ENCODE measurements at places on chromosomes 12 and 14.

- no peak for DNase-seq
Measured at GRCh38 chr12:130799051-130799450, 40.0 kb downstream of the STX2 start.

- DNase-seq: no peak
Measured at GRCh38 chr12:3119192-3119755, 42.1 kb downstream of the TSPAN9 start.

- DNase-seq: no peak
Measured at GRCh38 chr12:72872238-72872887, 600.2 kb downstream of the TRHDE start.

DNA sequence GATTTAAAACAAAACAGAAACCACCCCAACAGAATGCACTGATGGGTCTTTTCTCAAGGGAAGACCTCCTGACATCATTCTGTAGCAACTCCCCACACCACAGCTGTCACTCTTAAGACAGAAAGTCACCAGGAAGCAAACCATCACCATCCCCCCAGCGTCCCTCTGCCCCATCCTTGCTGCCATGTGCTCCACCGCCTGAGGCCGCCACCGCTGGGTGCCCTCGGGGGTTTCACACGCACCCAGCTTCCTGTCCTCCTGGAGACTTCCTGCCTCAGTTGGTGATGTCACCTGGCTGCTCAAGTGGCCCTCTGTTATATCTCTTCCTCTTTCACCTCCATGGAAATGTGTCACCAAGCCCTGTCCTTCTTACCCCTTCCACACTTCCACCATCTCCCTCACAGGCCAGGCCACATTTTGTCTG lies 71.4 kb upstream of the GPR68 start:
- peak; percentile 68 for DNase-seq

DNA sequence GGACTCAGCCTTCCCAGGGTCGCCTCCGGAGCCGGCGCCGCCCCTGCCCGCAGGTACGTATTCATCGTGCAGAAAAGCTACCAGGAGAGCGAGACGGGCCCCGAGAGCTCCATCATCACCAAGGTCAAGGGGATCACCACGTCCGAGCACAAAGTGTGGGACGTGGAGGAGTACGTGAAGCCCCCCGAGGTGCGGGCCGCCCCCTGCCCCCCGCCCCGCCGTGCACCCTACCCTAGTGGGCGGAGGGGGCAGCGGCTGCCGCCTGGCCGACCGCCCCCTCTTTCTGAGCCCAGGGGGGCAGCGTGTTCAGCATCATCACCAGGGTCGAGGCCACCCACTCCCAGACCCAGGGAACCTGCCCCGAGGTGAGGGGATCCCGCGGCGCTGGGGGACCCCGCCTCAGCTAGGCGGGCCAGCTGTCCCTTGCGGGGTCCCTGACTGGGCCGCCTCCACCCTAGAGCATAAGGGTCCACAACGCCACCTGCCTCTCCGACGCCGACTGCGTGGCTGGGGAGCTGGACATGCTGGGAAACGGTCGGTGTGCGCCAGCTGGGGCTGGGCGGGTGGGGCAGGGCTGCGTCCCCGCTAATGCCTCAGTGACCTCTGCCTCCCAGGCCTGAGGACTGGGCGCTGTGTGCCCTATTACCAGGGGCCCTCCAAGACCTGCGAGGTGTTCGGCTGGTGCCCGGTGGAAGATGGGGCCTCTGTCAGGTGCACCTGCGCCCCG lies 973 bp downstream of the P2RX2 start:
- no peak for DNase-seq

DNA sequence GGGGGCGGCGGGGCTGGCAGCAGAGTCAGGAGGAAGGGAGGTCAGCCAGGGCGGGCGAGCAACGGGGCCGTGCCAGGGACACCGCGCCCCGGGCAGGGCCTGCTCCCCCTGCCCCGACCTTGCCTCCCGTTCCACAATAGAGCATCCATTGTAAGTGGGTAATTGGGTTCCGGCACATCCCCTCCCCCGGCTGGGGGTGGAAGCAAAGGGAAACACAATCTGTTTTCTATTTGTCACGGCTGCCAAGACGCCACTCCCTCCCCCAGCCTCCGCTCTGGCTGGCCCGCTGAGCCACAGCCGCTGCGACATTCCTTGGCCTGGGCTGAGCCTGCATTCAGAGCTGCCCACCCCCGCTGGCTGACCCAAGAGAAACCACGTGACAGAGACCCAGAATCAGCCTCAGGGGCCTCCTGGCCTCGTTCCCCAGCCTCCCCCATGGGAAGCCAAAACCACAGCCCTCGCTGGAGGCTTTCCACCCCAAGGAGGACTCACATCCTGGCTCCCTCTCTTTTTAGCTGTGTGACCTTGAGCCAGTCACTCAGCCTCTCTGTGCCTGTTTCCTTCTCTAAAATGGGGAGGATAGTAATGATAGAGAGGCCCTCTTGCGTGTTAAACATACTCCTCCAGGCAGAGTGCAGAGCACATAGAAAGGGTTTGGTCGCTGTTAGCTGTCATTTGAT lies 117.6 kb downstream of the SCARB1 start:
- DNase-seq: no peak

DNA sequence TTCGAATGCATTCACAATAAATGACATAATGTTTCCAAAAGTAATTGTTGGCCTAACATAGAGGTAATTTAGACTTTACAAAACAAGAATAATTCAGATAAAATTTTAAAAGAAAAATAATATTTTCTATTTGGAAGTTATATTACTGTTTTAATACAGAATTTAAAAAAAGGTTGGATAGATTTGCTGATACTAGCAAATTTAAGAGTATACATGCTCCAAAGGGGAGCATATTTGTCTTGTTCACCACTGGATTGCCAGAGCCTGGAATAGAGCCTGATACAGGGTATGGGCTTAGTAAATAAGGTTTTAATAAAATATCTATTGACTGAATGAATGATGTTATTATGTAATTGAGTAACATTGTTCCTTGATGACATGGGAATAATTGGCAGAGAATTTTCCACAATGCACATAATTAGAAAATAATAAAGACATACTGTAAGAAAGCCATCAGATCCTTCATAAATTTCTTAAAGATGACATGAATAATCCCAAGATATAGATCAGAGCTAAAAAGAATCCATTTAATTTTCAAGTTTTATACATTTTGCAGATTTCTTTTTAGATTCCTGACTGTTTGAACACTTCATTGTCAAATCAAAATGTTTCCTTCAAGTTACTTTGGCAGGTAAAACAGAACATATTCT lies 305.3 kb downstream of the SLC6A15 start:
- no peak for DNase-seq

GRCh38 chr12:26727482-26728204 lies 105.4 kb downstream of the ITPR2 start:
- no peak for DNase-seq

DNA sequence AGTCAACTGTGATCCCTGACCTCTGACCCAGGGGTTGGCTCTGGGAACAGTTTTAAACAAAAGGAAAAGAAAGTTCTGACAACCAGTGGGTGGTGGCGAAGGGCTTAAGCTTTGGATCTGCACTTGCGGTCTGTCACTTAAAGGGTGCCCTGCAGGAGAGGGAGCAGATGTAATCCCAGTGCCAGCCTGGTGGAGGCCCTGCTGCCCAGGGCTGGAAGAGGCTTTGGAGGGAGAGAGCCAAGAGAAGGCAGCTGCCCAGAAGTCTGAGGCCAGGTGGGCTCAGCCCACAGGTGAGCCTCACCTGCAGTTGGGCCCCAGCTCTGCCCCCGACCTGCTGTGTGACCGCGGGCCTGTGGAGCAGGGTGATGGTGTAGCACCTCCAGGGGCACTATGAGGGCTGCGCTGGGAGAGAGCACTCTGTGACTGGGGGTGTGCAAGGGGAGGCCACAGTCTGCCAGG lies 19.1 kb downstream of the SH2B3 start:
- DNase-seq: no peak

GRCh38 chr12:66196806-66197205 lies 7.8 kb downstream of the IRAK3 start:
- DNase-seq: no peak

DNA sequence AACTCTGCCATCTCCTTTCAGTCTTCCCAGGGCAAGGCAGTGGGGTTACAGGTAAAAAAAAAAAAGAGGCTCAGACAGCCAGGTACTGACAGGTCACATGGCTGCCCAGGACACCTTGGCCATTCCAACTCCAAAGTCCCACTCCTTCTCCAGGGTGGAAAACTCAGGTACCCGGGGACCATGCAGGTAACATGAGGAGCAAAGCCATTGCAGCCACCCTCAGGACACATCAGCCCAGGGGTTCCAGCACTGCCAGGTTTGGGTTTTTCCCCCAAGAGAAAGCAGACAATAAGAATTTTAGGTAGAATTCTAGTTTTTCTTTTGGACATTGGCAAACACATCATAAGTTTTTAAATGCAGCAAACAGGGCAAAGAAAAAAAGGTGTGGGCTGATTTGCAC lies 15.3 kb downstream of the FAM222A start:
- no peak for DNase-seq

- DNase-seq: no peak
Measured at GRCh38 chr12:11756022-11756421, 106.5 kb downstream of the ETV6 start.

DNA sequence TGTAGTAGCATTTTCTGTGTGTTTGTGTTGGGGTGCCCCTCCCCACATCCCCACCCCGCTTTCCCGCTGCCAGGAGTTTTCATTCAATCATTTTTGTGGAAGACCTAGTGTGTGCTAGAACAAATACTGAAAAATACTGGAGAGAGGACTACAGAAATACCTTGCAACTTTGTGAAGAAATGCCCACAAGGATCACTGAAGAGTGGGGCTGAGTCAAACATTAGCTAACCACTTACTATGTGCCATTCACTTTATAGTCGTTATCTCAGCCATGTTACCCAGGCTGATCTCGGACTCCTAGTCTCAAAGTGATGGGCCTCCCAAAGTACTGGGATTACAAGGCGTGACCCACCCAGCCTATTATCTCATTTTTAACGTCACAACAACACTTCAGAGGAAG lies 559 bp upstream of the LMBR1L start:
- DNase-seq: no peak

DNA sequence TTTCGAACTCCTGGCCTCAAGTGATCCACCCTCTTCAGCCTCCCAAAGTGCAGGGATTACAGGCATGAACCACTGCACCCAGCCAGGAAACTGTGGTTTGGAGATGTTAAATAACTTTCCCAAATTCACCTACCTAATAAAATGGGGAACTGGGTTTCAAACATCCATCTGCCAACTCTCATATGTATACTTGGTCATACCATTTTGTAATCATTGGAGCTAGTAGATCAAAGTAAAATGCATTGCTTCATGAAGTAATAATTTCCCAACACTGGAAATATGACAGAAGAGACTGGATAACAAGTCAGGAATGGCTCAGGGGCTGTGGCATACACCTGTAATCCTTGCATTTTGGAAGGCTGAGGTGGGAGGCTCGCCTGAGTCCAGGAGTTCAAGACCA lies 5.3 kb upstream of the HECTD1 start:
- no peak for DNase-seq

- DNase-seq: no peak
Measured at GRCh38 chr12:94812345-94812744, 162.0 kb upstream of the TMCC3 start.

- DNase-seq: no peak
Measured at GRCh38 chr12:122060081-122060501, 18.5 kb upstream of the MLXIP start.

GRCh38 chr14:49947506-49947905 lies 54.6 kb downstream of the ARF6 start:
- no peak for DNase-seq

GRCh38 chr12:1744932-1745331 lies 54.1 kb downstream of the ADIPOR2 start:
- DNase-seq: no peak

- DNase-seq: no peak
Measured at GRCh38 chr12:905261-906031, 44.0 kb downstream of the RAD52 start.

DNA sequence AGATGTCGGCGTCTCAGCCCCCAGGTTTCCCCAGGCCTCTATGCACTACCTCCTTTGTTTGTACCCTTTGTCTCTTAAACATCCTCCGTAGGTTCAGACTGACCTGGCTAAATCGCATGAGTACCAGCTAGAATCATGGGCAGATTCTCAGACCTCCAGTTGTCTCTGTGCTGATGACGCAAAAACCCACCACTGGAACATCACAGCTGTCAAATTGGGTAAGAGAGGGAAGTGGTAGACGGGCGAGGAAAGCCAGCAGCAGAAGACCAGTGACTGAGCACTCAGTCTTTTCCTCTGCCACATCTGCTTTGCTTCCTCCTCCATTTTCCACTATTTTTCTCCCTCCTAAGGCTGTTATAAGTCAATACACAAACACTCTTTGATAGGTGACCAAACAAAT lies 29.7 kb downstream of the A2ML1 start:
- DNase-seq: no peak

- no peak for DNase-seq
Measured at GRCh38 chr14:34872822-34873588, 2.2 kb downstream of the BAZ1A start.

DNA sequence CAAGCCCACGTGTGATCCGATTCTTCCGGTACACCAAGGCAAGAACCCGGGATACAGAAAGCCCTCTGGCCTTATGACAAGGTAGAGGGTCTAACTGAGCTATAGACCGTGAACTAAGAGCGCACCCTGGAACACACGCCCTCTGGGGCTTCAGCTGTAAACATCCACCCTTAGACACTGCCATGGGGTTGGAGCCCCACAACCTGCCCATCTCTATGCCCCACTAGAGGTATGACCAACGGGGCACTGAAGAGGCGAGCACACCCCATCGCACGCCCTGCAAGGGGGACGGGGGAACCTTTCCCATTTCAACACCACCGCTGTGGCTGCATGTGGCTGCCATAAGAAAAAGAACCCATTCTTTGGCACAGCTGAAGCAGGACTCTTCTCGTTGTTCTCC lies 1206.0 kb upstream of the TMEM132C start:
- DNase-seq: no peak

- DNase-seq: no peak
Measured at GRCh38 chr12:120200364-120200800, 529 bp downstream of the RPLP0 start.

GRCh38 chr12:67394550-67394949 lies 125.4 kb downstream of the CAND1 start:
- DNase-seq: no peak
